ENCODE measurements at places on chromosomes 5 and 9.
A peak's percentile ranks its signal among the peaks of the same experiment; 100 is the strongest.

DNA sequence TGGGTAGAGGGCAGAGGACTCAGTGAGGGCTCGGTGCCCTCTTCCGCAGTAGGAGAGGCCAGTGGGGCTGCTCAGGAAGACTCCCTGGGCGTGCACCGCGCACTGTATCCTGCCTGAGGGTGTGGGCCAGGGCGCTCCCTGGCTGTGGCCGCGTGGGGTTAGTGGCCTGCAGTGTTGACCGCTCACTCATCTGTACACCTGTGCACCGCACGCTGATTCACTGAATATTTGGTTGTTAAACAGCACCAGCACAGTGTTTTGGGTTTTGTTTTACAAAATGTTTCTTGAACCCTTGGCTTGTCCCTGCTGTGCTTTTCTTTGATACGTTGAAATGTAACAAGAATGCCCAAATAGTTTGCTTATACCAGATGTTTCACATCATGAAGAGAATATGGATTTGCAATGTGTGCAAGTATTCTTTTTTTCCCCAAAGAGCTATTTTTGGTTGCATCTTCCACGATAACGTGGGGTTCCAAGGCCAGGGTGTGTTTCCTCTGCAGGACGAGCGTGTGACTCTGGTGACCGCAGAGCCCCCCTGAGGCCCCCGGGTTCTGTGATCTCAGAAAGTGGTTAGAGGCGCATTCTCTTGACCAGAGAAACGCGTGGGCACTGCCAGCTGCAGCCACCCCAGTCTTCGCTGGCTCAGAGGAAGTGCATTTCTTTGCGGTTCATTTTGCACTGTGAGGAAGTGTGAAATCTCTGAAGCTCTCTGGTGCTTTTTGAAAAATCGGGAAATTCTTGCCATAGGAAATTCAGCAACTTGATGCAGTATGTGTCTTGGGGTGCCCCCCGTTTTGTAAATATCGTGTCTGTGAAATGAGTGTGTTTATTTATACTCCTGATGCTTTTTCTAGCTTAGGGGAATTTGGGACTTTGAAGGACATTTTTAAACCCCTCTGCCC lies 46.9 kb downstream of the AHRR start:
- peak; percentile 32 for DNase-seq

DNA sequence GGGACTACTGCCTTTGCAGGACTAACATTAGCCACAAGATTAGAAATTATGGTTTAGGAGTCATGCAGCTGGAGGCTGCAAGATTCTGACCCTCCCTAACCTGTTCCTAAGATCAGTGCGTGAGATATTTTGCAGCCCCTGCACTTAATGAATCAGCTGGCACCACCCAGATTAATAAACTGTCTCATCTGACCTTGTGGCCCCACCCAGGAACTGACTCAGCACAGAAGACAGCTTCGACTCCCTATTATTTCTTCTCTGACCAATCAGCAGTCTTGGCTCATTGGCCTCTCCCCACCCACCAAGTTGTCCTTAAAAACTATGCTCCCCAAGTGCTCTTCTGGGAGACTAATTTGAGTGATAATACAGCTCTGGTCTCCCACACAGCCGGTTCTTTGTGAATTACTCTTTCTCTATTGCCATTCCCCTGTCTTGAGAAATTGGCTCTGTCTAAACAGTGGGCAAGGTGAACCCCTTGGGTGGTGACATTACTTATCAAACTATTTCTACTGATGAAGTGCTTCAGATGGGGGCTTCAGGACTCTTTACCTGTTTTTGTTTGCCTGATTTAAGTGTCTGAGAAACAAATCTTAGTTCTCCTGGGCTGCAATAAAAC lies 17.0 kb downstream of the CTSL start:
- DNase-seq, result peak; percentile 91

GRCh38 chr5:5719292-5719691 lies 296.8 kb downstream of the ICE1 start:
- no peak for DNase-seq

DNA sequence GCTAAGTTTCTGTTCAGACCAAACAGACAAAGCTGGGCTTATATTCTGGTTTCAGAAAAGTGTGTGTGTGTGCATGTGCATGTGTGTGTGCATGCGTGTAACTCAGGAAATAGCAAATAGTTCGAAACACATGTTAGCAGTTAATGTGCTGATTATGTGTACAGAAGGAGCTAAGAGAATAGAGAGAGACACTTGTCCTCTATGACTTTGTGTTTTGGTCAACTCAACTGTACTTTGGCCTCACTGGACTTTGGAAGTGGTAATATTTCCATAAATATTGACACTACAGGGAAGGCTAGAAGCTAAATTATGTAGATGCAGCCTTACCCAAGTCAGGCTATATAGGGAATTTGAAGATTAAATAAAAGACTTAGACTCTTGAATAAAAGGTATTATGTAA lies 155.5 kb downstream of the RAB3C start:
- no peak for DNase-seq

DNA sequence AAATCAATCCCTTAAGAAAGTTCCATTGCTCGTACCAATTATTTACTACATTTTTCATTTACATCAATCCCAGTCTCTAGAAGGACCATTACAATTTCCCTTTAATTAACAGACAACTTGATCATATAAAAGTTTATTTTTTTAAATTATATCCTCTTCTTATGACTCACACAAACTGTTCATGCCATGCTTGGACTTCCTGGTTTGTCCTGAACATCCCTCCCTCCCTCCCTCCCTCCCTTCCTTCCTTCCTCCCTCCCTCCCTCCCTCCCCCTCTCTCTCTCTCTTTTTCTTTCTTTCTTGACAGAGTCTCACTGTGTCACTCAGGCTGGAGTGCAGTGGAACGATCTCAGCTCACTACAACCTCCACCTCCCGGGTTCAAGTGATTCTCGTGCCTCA lies 11.6 kb upstream of the CLTB start:
- no peak for DNase-seq

GRCh38 chr9:132488626-132489025 lies 78.6 kb downstream of the CFAP77 start:
- no peak for DNase-seq

DNA sequence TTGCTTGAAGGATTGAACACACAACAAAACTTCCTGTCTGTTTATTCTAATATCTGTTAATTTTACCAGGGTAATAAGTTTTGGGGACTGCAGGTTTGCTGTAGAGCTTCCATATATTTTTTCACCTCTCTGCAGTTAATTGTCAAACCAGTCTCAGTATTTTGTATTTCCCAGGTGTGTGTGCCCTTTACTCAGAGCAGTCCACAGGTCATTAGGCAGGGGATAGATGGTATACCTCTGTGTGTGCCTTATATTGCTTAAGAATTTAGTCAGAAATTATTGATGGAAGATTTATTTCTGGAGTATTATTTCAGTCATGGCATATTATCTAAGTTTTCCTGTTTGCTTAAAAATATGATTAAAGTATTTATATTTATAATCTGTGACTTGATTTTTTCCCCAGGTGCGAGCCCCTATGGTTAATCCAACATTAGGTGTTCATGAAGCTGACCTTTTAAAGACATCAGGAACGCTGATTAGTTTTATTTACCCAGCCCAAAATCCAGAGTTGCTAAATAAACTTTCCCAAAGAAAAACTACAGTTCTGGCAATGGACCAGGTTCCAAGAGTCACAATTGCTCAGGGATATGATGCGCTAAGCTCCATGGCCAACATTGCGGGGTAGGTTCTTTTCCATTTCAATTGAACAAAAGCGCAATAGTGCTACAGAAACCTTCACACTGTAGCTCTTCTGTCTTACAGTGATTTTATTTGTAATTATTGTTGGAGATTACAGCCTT lies 12.6 kb downstream of the NNT start:
- no peak for DNase-seq

- DNase-seq, result no peak
These were observed 66.8 kb downstream of the AMBP start for GRCh38 chr9:114011313-114011712.

GRCh38 chr5:143153332-143154119 lies 250.0 kb downstream of the NR3C1 start:
- DNase-seq, result no peak

DNA sequence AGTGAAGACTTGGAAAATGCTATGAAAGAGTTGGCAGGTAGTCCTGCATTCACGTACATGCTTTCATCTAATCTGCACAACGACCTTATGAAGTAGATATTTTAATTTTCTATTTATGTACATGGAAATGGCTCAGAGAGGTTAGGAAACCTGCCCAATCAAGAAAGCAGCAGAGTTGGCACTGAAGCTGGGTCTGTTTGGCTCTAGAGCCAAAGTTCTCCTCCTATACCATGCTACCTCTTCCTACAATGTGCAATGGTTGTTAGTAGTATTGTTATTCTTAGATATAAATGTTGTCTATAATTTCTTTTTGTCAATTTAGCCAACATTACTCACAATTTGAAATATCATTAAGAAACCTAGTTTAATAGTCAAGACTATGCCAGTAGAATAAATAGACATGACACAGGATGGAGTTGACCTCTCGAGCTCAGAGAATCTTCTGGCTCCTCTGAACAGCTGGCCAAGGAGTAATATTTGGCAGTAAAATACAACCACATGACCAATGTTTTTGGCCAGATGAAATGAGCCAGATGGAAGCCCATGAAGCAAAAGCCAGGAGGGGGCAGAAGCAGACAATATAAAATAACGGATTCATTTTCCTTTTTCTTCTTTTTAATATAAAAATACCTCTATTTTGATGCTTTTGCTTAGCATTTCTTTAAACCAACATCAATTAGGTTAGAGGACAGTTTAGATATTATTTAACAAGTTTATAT lies 542.3 kb downstream of the PDE4D start:
- no peak for DNase-seq

All from hematopoietic multipotent progenitor cell treated with erythropoietin and hydrocortisone succinate and interleukin-3 and kit ligand, for 8 days (in vitro differentiated cells).